ENCODE measurements at places on chromosomes 6 and 20. TPM values are rescaled to one million over a fixed set of nuclear protein-coding genes. Genes with fewer than 3 reads are reported as not detected.

DNA sequence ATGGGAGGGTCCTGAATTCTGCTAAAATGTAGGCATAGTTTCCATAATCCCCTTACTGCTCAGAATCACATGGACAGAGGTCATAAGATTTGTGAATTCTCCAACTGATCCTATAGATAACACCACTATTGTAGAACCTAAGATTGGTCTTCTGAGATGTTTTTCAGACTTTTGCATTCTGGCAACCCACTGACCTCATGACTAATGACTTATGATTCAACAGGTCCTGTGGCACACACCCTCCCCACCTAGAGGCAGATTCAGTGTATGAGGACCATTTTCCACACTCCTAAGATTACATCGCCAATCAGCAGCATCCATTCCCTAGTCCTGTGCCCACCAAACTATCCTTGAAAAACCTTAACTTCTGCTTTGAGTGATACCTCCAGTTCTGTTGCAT, 207.2 kb downstream of the BTBD9 start:
- H3K4me3 ChIP-seq: no peak overlapping the region
- peaks cover 3% of the 10 kb centered on the region for H3K4me1 ChIP-seq

GRCh38 chr6:122061855-122062254, 337.6 kb upstream of the HSF2 start:
- H3K27me3 ChIP-seq: peaks cover 32% of the 10 kb centered on the region
- no peak for DNase-seq
- no peak overlapping the region for H3K4me3 ChIP-seq
- no peaks in the 10 kb centered on the region for H3K36me3 ChIP-seq

DNA sequence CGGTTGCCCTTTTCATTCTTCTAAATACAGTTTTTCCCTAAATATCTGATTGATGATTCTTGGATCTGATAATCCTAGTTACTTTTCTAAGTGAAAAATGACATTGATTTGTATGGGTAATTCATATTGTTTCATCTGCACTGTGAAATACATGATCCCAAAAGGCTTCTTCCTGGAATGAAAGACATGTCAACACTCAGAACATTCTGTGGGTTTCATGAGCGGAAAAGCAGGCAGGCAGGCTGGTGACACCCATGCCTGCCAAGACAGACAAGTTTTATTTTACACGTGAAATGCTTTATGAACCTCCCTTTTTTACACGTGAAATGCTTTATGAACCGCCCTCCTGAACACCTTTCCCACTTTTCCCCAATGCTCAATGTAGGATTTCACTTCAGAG, 105.0 kb downstream of the PRKN start:
- H3K27me3 ChIP-seq: no peaks in the 10 kb centered on the region
- H3K4me3 ChIP-seq: no peak overlapping the region
- H3K27ac ChIP-seq: no peak overlapping the region
- H3K36me3 ChIP-seq: peaks cover 4% of the 10 kb centered on the region
- peaks cover 9% of the 10 kb centered on the region for H3K4me1 ChIP-seq
- DNase-seq: no peak

- peaks cover 36% of the 10 kb centered on the region for H3K4me1 ChIP-seq
- no peak overlapping the region for H3K4me3 ChIP-seq
- H3K27me3 ChIP-seq: no peaks in the 10 kb centered on the region
- peak overlapping the region; percentile 34 for H3K27ac ChIP-seq
- peaks cover 21% of the 10 kb centered on the region for H3K36me3 ChIP-seq
- no peak for DNase-seq
Measured at GRCh38 chr20:34389206-34389953, 26.3 kb downstream of the ITCH start.

DNA sequence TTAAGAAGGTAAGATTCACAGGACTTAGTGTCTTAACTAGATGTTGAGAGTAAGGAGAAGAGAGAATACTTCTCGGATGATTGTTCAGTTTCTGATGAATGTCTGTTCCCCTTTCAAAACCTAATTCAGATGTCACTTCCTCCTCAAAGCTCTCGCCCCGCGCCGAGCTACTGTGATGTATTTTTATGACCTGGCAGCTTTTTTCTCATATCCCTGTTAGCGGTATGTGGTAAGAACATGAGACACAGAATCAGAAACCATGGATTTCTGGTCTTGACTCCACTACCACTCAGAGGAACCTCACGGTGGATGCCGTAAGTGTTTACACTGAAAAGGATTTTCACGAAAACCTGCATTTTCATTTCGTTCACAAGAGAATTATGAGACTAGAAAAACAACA, 48.4 kb downstream of the CEP43 start:
- no peak overlapping the region for H3K27ac ChIP-seq
- no peaks in the 10 kb centered on the region for H3K27me3 ChIP-seq
- DNase-seq: no peak
- no peak overlapping the region for H3K4me3 ChIP-seq

DNA sequence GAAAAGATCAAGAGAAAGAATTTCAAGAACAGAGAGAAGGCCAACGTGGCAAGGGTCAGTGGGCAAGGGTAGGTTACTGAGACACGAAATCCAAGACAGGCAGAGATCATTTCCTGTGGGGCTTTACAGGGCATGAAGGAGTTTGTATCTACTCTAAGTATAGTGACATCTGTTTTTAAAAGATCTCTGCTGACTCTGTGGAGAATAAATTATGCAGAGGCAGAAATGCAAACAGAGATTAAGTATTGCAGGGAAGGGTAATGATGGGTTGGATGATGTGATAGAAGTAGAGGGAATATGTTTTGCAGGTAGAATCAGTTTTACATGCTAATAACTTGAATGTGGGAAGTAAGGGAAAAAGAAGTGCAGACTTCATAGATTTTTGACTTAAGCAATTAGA, 243.5 kb downstream of the FRK start:
- no peak overlapping the region for H3K27ac ChIP-seq
- H3K36me3 ChIP-seq: no peaks in the 10 kb centered on the region
- peaks cover 6% of the 10 kb centered on the region for H3K4me1 ChIP-seq
- no peak for DNase-seq

GRCh38 chr6:9233226-9233625, 797.9 kb upstream of the SLC35B3 start:
- H3K27me3 ChIP-seq: no peaks in the 10 kb centered on the region
- no peak overlapping the region for H3K4me3 ChIP-seq
- no peaks in the 10 kb centered on the region for H3K4me1 ChIP-seq
- DNase-seq: no peak
- H3K27ac ChIP-seq: no peak overlapping the region
- no peaks in the 10 kb centered on the region for H3K36me3 ChIP-seq

GRCh38 chr6:47298475-47298874, 11.2 kb downstream of the TNFRSF21 start:
- peaks cover 29% of the 10 kb centered on the region for H3K27me3 ChIP-seq
- H3K27ac ChIP-seq: no peak overlapping the region
- DNase-seq: no peak
- no peaks in the 10 kb centered on the region for H3K4me1 ChIP-seq
- H3K4me3 ChIP-seq: no peak overlapping the region

GRCh38 chr6:84583784-84584183, 180.6 kb downstream of the TBX18 start:
- no peak overlapping the region for H3K4me3 ChIP-seq
- H3K36me3 ChIP-seq: no peaks in the 10 kb centered on the region
- no peaks in the 10 kb centered on the region for H3K27me3 ChIP-seq

Gene WFDC10B
- total RNA-seq: not detected

DNA sequence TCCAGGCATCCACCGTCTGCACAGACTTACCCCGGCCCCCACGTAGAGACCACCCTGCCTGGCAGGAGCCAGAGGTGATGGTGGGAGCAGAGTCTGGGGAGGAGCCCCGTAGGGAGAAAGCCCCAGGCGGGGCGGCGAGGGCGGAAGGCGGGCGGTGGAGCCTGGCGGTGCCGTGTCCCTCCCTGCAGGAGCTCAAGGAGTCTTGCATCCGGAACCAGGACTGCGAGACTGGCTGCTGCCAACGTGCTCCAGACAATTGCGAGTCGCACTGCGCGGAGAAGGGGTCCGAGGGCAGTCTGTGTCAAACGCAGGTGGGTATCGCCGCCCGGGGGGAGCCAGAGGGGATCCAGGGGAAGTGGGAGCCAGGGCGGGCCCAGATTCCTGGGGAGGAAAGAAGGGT, 6.0 kb downstream of the CLPSL1 start:
- H3K4me3 ChIP-seq: no peak overlapping the region
- no peaks in the 10 kb centered on the region for H3K36me3 ChIP-seq
- DNase-seq: no peak
- H3K27ac ChIP-seq: no peak overlapping the region

DNA sequence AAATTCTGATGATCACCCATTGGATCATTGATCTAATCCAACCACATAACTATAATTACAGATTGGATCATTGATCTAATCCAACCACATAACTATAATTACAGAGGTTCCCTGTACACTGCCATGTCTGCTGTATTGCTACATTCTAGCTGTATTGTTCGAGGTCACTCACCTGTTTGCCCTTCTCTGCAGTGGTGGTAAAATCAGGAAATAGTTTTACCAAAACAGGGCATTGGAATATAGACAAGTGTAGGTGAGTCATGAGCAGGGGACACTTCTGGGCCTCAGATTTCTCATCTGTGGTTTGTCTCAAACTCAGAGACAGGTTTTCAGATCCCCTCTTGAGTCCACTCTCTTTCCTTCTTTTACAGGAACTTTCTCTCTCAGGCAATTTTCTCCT, 9.0 kb upstream of the AFDN start:
- H3K36me3 ChIP-seq: no peaks in the 10 kb centered on the region
- DNase-seq: no peak
- H3K27ac ChIP-seq: no peak overlapping the region
- peaks cover 7% of the 10 kb centered on the region for H3K4me1 ChIP-seq

Gene SIRPB1
- total RNA-seq: 1.1 TPM

GRCh38 chr6:54980511-54981275, 134.1 kb downstream of the FAM83B start:
- peaks cover 3% of the 10 kb centered on the region for H3K27me3 ChIP-seq
- no peaks in the 10 kb centered on the region for H3K4me1 ChIP-seq
- peaks cover 2% of the 10 kb centered on the region for H3K36me3 ChIP-seq
- no peak overlapping the region for H3K27ac ChIP-seq
- H3K4me3 ChIP-seq: no peak overlapping the region

- DNase-seq: no peak
- no peak overlapping the region for H3K27ac ChIP-seq
- H3K36me3 ChIP-seq: no peaks in the 10 kb centered on the region
- H3K4me1 ChIP-seq: peaks cover 27% of the 10 kb centered on the region
Measured at GRCh38 chr6:125507987-125508655, 206.4 kb upstream of the HDDC2 start.

DNA sequence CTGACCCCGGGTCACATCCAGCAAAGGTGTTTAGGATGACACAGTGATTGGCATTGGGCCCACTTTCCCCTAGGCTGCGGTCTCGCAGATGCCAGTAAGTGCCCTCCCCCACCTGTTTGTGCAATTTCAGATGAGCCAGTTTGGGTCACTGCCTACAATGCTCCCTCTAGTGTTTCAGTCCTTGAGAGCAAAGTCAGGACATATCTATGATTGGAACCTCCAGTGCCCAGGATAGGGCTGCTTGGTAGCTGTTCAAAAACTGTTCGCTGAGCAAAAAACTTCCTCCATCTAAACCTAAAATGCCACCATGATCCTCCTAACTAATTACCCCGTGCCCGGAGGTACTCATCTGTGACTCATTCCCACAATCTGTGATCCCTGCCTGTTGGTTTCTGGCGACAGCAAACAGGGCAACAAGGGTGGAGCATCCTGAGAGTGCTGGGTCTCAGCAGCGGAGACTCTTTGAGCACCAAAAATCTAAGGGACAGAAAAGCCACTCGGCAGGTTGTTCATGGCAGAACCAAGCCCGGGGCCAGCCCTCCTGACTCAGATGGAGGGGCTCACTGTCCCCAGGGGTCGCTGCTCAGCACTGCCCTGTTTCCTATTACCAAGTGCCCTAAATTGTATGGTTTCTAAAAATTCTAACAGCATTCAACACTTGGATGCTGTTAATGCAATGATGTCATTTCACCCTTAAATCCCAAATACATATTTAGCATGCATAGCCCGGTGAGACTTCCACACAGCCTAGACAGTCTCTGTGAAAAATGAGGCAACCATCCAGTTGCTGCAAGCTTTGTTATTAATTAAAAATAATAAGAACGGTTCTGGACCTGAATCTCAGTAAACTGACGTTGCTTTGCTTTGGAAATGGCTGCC, 5.0 kb downstream of the VSX1 start:
- H3K27ac ChIP-seq: no peak overlapping the region
- peaks cover 79% of the 10 kb centered on the region for H3K27me3 ChIP-seq
- H3K4me1 ChIP-seq: peaks cover 5% of the 10 kb centered on the region
- peak; percentile 69 for DNase-seq
- H3K4me3 ChIP-seq: no peak overlapping the region

GRCh38 chr6:139144490-139145085, 9.7 kb downstream of the HECA start:
- H3K27me3 ChIP-seq: no peaks in the 10 kb centered on the region
- no peak overlapping the region for H3K4me3 ChIP-seq
- no peak for DNase-seq

Gene PRND
- not detected for total RNA-seq

Gene TRIM10
- not detected for total RNA-seq

- H3K4me1 ChIP-seq: peaks cover 36% of the 10 kb centered on the region
- DNase-seq: no peak
- no peak overlapping the region for H3K4me3 ChIP-seq
- H3K36me3 ChIP-seq: no peaks in the 10 kb centered on the region
- H3K27ac ChIP-seq: peak overlapping the region; percentile 63
Measured at GRCh38 chr20:11246251-11246775, 572.5 kb upstream of the JAG1 start.

DNA sequence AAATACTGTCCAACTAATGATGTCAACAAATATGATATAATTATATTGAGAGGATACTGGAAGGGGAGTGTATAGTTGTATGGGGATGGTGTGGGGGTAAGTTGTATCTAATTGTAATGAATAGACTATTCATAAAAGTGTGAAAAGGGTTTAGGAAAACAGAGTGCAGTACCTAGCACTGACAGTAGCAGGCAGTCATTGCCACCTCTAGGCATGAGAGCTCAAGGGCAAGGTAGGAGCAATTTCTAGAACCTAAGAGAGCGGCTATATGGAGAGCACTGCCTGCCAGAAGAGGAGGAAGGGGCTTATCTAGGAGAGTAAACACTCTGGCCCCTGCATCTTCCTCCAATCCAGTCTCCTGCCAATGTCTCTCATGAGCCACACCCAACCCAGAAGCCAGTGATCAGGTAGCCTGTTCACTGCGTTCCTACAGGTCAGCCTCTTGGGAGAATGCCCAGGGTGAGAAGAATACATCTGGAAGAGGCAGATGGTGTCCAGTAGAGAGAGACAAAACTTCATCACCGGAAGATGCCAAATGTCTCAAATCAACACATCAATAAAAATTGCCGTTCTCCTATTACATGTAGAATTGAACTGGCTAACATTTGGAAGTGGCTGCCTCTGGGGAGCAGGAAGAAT, 200.0 kb downstream of the LY86 start:
- H3K4me1 ChIP-seq: peaks cover 14% of the 10 kb centered on the region
- H3K4me3 ChIP-seq: no peak overlapping the region
- no peaks in the 10 kb centered on the region for H3K36me3 ChIP-seq
- no peak for DNase-seq

Gene BRPF3
- total RNA-seq: 29.4 TPM

Gene DSE
- total RNA-seq: 67.1 TPM

Measured in osteocyte (in vitro differentiated cells).